ENCODE measurements at places on chromosomes 16 and 17. TPM values are rescaled to one million over a fixed set of nuclear protein-coding genes. Genes with fewer than 3 reads are reported as not detected.

TP53TG3F gene
- not detected for total RNA-seq

TEX19 gene
- not detected for total RNA-seq

ST6GALNAC1 gene
- not detected for total RNA-seq

NUPR1 gene
- total RNA-seq: 37.0 TPM

SPNS3 gene
- total RNA-seq: not detected

CCL11 gene
- not detected for total RNA-seq

NR1D1 gene
- 2.9 TPM for total RNA-seq

DRG2 gene
- total RNA-seq: 27.7 TPM

PPP1R27 gene
- not detected for total RNA-seq

ODAD4 gene
- total RNA-seq: 0.79 TPM

USB1 gene
- 15.5 TPM for total RNA-seq

NGFR gene
- total RNA-seq: 0.13 TPM

DNAI2 gene
- not detected for total RNA-seq

ACSM3 gene
- total RNA-seq: 0.79 TPM

SNX20 gene
- not detected for total RNA-seq

RUNDC1 gene
- total RNA-seq: 7.6 TPM

KRTAP4-4 gene
- not detected for total RNA-seq

SBK1 gene
- total RNA-seq: not detected

KRTAP9-8 gene
- not detected for total RNA-seq

MMP25 gene
- total RNA-seq: not detected

PSMC5 gene
- 100 TPM for total RNA-seq

MT3 gene
- total RNA-seq: not detected

PRDM7 gene
- not detected for total RNA-seq

CACNG5 gene
- total RNA-seq: not detected

ZNF48 gene
- total RNA-seq: 5.8 TPM

OTOP3 gene
- not detected for total RNA-seq

TBC1D3E gene
- total RNA-seq: not detected

GDPD3 gene
- total RNA-seq: 0.99 TPM

CNGB1 gene
- under 0.01 TPM for total RNA-seq

GNG13 gene
- not detected for total RNA-seq

NEUROD2 gene
- not detected for total RNA-seq

RNF157 gene
- total RNA-seq: 0.19 TPM

NLRC5 gene
- total RNA-seq: 19.9 TPM

P2RX5 gene
- total RNA-seq: 1.5 TPM

IFT20 gene
- total RNA-seq: 53.0 TPM

SOX9 gene
- total RNA-seq: 3.0 TPM

C1QL1 gene
- 0.31 TPM for total RNA-seq

UBE2O gene
- total RNA-seq: 20.1 TPM

BFAR gene
- total RNA-seq: 52.3 TPM

NRN1L gene
- total RNA-seq: not detected

KRTAP1-5 gene
- not detected for total RNA-seq
